A549 (cell line): ENCODE measurements at places on chromosomes 11 and 22.

GRCh38 chr11:87423161-87423560 lies 385.4 kb downstream of the TMEM135 start:
- no peak for DNase-seq

- DNase-seq: no peak
Measured at GRCh38 chr11:60836866-60837515, 4.9 kb upstream of the CCDC86 start.

- no peak for DNase-seq
Measured at GRCh38 chr11:73156114-73156513, 14.0 kb upstream of the FCHSD2 start.

GRCh38 chr11:57874981-57875380 lies 113.4 kb downstream of the CTNND1 start:
- DNase-seq: no peak

DNA sequence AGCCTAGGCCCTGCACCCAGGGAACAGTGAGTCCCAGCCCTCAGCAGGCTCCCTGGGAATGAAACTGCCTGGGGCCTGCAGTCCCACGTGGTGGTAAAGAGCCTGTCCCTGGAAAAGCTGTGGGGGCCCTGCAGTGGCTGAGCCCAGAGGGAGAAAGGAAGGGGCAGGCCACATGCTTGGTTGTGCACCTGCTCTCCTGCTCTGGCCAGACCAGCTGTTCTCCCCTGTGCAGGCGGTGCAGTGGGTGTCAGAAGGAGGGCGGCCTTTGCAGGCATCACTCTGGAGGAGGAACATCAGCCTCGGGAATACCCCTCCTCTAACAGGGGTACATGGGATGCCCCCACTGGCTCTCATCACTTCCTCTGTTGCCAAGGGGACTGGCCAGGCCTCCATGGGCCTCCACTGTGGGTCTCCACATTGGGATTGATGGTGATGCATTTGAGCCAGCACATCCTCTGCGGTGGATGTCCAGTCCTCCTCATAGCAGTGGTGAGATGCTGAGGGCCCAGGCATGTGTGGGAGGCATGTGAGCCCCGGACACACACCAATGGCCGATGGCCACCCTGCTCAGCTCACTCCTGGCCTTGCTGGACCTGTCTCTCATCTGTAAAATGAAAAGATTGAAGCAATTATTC lies 690.4 kb downstream of the BRD1 start:
- no peak for DNase-seq

DNA sequence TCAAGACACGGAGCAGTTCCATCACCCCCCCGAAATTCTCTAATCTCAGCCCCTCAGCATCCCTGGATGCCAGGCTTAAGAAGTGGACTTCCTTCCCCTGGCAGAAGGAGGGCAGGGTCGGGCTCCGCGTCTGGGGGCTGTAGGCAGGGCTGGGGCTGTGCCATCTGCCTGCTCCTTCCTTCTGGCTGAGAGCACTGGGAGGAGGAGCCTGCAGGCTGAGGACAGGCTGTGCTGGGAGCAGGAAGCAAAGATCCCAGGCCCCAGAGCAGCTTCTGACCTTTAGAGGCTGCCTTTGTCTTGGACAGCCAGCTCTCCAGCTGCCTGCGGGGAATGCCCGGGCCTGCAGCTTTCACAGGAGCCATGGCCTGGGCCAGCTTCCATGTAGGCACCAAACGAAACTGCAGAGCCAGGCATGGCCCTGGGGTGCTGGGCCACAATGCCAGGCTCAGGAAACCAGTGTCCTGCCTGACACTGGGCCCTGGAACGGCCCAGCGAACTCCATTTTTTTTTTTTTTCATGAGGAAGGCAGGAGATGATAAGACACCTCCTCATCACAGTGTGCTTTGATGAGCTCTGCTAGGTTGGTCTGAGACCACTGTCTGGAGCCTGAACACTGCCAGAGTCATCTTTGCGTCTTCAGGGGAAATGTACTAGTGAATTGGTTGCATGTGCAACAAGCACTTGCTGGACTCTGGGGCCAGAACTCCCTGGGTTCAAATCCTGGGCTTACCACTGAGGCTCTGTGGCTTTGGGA lies 67.9 kb downstream of the MCM5 start:
- peak; percentile 29 for DNase-seq

GRCh38 chr11:11555208-11555607 lies 66.6 kb downstream of the GALNT18 start:
- no peak for DNase-seq
